ENCODE measurements at places on chromosomes 16 and 17. TPM values are rescaled to one million over a fixed set of nuclear protein-coding genes. Genes with fewer than 3 reads are reported as not detected.

DNA sequence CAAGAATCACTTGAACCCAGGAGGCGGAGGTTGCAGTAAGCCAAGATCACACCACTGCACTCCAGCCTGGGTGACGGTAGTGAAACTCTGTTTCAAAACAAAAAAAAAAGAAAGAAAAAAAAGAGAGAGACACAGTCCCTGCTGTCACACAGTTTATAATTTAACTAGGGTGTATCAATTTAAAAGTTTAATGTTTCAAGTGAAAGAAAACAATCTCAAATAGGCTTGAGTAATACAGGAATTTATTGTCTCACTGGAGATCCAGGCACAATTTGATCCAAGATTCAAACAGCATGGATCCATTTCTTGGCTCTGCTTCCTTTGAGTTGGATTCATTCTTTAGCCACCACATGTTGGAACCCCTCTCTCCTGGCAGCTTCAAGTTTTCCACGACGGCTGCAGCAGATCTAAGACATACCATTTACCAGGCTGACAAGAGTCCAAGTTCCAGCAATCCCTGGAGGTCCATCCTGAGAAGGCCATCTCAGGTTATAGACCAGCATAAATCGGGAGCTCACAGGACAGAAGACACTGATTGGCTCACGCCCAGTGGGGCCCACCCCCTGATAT, 97.5 kb downstream of the YPEL2 start:
- no peak for DNase-seq

- DNase-seq = no peak
Observed at GRCh38 chr17:50749245-50749644, 18.1 kb downstream of the ANKRD40CL start.

Gene LGALS9
- total RNA-seq = 4.3 TPM

GRCh38 chr16:8179615-8180014, 410.7 kb downstream of the TMEM114 start:
- DNase-seq = no peak

Gene OR2C1
- total RNA-seq = not detected

- no peak for DNase-seq
Observed at GRCh38 chr17:82849076-82849945, 9.5 kb upstream of the ZNF750 start.

DNA sequence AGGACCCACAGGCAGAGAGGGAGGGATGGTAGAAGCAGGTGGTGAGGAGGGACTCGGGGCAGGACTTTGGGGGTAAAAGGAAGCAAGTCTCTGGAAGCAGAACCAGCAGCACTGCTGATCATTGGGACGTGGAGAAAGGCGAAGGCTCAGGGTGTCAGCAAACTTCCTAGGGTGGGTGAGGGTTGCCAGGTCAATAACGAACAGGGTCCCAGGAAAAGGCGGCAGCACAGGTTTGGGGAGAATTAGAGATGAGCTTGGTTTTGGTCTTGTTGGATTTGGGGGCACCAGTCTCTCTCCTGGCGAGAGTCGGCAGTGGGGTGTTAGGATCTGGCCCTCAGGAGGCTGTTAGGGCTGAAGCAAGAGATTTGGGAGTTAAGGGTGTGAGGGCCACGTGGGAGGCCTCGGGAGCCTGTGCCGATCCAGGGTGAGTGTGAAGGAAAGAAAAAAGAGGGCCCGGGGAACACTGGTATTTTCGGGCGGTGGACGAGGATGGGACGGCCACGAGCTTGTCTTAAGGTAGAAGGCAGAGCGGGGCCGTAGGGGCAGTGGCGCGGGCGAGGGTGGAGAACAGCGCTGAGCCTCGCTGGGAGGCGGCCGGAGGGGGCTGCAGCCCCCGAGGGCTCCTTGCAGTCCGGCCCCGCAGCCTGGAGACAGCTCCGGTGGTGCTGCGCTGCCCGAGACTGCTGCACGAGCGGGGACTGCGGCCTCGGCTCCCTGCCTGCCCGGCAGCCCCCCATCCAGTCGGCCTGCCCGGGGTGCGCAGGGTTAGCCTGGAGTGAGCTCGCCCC, 765 bp upstream of the ADORA2B start:
- DNase-seq = no peak

Gene CIITA
- total RNA-seq = not detected

Gene OR1D5
- not detected for total RNA-seq

GRCh38 chr17:6269478-6269877, 165.4 kb downstream of the AIPL1 start:
- DNase-seq = peak; percentile 82

DNA sequence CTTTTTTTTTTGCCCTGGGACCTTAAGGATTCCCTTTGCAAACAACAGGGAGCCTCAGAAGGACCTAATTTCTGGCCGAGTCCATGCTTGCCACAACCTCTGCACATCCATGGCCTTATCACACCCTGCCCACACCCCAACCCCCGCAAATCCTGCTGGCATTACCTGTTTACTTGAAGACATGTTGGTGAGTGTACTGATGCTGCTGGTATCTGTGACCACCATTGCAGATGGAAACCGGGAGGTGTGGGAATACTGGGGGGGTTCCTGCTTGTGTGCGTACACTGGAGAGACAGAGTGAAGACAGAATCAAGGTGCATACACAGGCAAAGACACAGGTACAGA, 46.0 kb downstream of the HNF1B start:
- DNase-seq = no peak

Gene ZPBP2
- not detected for total RNA-seq

DNA sequence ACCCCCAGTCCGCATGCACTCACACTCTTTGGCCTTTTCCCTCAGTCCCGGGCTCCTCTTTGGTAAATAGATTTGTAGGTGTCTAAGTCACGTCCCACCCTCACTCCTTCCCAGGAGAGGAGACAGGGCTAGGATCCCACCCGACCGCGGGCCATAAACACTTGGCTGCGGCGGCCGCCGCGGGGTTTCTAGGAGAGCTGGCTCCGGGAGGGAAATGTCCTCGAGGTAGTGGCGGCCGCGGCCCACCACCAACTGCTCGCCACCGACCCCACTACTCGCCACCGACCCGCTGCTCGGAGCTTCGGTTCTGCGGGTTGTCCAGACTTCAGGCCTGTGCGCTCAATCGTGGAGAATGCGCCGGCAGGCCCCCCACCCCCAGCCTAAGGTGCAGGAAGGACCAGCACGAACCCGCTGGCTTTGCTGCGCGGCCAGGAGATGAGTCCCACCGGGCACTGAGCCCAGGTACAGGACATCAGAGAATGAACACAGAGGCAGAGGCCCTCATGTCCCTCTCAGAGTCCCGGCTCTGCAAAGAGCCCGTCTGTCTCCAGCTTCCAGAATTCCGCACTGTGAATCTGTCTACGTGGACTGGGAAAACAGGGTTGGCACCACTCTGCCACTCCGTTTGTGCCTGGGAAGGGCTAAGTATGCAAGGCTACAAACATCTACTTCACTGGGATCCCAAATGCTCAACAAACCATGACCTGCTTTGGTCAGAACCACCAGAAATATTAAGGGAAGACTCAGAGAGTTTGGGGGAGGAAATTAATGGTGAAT, 2.5 kb downstream of the PRAC2 start:
- no peak for DNase-seq

Gene HS3ST3B1
- total RNA-seq = 5.8 TPM

- no peak for DNase-seq
Observed at GRCh38 chr17:64202683-64203344, 60.2 kb downstream of the TEX2 start.

GRCh38 chr17:29628644-29629043, 5.9 kb upstream of the CORO6 start:
- no peak for DNase-seq

DNA sequence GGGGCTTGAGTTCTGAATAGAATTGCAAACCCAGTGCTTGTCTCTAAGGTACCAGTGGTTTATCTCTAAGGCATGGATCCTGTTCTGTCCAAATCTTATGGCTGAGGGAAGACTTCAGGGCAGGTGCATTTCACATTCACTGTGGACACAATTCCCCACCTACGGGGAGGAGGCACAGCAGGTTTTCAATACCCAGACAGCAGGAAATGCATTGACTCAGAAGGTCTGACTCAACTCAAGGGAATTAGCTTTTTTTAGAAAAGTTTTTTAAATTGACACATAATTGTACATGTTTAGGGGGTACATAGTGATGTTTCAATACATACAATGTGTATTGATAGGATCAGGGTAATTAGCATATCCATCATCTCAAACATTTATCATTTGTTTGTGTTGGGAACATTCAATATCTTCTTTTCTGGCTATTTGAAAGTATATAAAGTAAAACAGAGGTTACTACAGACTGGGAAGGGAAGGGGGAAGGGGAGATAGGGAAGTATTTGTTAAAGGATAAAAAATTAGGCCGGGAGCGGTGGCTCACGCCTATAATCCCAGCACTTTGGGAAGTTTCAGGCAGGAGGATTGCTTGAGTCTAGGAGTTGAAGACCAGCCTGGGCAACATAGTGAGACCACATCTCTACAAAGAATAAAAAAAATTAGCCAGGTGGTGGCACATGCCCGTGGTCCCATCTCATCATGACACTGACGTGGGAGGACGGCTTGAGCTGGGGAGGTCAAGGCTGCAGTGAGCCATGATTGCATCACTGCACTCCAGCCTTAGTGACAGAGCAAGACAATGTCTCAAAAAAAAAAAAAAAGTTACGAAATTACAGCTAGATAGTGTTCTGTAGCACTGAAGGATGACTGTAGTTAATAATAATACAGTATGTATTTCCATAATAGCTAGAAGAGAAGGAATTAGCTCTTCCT, 54.9 kb downstream of the RGS9 start:
- no peak for DNase-seq

Gene CYB561
- 15.1 TPM for total RNA-seq

Gene SLC9A5
- total RNA-seq = 0.36 TPM

DNA sequence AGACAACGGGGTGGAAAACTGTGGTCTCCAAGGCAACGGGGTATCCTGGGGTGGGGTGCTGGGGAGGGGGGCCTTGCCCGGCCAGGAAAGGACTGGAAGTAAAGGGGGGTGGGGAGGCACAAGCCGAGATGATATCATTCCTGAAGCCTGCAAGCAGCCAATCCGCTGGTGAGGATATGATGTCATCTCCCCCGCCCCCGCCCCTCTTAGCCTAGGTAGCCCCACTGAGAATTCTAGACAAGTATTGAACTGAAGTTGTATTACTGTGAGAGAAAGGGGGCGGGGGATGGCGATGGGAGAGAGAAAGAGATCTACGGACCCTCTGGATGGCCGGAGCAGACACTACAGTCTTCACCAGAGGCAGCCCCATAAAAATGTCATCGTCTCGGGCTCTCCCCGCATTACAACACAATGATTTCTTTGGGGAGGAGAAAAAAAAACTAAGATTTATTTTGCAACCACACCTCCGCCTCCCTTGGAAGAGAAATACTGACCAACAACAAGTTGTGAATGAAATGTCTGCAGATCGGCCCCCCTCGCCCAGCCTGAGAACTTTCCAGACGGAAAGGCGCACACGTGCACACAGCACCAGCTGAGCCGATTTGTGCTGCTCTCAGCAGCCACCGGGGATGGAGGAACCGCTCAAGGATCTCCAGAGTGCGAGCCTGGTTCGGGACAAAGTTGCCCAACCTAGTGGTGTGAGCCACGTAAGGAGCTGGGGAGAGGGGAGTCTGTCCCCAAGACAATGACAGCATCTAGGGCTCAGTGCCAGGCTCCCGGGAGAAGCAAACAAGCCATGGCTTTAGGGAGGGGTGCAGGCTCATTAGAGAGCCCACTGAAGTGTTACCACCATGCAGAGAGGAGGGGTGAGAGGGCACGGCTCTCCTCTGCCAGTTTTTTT, 222.1 kb downstream of the SOX9 start:
- no peak for DNase-seq

All from hepatocyte (in vitro differentiated cells).